Liver (tissue), 10 donors: ENCODE measurements at places on chromosomes 3 and 15.

DNA sequence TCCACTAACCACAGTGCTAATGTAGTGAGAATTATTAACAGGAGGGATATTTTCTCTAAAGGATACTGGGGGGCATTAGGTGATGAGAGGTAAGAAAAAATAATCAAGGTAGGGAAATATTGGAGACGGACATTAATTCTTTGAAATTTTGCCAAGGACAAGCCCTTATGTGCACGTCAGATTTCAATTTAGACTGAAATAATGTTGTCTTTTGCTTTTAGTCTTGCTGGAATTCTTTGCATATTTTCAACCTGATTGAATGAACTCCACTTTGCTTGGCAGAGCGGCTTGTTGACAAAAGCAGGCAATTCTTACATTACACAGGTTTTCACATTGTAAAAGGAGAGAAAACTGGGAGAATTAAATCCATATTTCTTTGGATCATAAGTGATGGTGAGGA is 25.0 kb upstream of the C3orf52 start:
- H3K36me3 ChIP-seq = no peaks in the 10 kb centered on the region
- H3K4me3 ChIP-seq = no peak overlapping the region
- no peak overlapping the region for H3K27ac ChIP-seq
- H3K4me1 ChIP-seq = no peaks in the 10 kb centered on the region
- DNase-seq = no peak

DNA sequence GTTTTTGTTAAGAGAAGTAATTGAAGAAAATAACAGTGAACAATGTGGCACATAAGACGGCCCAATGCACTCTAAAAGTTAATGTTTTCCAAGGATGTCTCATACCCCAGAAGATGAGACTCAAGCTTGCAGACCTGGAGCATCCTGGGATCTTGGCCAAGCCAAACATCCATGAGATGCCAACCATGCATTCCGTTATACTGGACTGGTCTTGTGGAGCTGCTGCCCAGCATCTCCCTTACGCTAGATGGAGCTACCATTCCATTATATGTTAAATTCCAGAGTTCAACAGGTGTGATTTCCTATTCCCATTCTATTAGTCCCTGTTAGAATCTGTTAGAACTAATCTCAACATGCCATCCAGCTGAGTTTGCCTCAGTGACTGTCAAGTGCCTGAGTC is 181.8 kb downstream of the PDCD6IP start:
- no peaks in the 10 kb centered on the region for H3K27me3 ChIP-seq
- H3K4me1 ChIP-seq = no peaks in the 10 kb centered on the region
- H3K27ac ChIP-seq = no peak overlapping the region
- H3K36me3 ChIP-seq = no peaks in the 10 kb centered on the region
- no peak for DNase-seq

GRCh38 chr3:173644086-173645082 is 246.8 kb downstream of the NLGN1 start:
- DNase-seq = no peak
- H3K27me3 ChIP-seq = no peaks in the 10 kb centered on the region
- no peaks in the 10 kb centered on the region for H3K36me3 ChIP-seq
- no peaks in the 10 kb centered on the region for H3K4me1 ChIP-seq

- H3K27ac ChIP-seq = no peak overlapping the region
- H3K4me1 ChIP-seq = peaks cover 10% of the 10 kb centered on the region
- no peak overlapping the region for H3K4me3 ChIP-seq
- DNase-seq = no peak
- H3K36me3 ChIP-seq = no peaks in the 10 kb centered on the region
- no peaks in the 10 kb centered on the region for H3K27me3 ChIP-seq
Observed at GRCh38 chr3:72436863-72437592, 411.2 kb downstream of the SHQ1 start.

- peaks cover 2% of the 10 kb centered on the region for H3K27me3 ChIP-seq
- H3K36me3 ChIP-seq = no peaks in the 10 kb centered on the region
- H3K27ac ChIP-seq = no peak overlapping the region
- H3K4me3 ChIP-seq = no peak overlapping the region
Observed at GRCh38 chr3:167882057-167882667, 146.6 kb downstream of the SERPINI1 start.

DNA sequence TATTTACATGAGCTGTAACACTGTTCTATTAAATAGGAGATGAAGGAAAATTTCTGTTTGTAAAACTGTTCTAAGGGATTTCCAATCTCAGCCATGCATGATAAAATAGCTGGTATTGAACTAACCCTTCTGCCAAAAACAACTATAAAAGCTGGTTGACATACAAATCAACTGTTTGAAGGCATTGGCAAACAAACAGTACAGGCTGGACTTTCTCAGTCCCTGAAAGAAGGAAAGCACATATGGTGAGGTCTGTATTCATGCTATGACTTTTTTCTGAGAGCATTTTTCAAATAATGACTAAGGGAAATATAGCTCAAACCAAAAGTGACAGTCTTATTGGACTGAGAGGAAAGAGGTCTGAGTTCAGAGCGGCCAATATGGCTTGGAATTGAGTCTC is 117.0 kb upstream of the CCDC54 start:
- peaks cover 3% of the 10 kb centered on the region for H3K27me3 ChIP-seq
- H3K4me3 ChIP-seq = no peak overlapping the region

DNA sequence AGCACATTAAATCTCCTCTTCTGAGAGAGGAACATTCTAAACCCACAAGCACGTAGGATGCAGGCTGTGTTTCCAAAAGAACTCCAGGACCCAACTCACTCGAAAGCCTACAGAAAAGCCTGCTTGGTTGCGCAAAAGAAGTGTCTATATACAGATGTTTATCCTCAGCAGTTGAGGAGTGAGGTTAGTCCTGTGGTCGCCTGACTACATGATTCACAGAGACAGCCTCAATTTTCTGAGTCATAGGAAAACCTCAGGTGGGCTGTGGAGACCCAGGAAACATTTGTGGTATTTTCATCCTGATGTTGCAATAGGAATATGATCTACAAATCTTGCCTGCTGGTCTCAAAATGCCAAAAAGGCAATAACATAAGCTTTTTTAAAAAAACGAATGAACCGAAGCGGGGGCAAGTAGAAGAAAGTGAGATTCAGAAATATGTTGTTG is 183.8 kb upstream of the THRB start:
- H3K36me3 ChIP-seq = no peaks in the 10 kb centered on the region
- H3K27me3 ChIP-seq = no peaks in the 10 kb centered on the region
- DNase-seq = no peak

GRCh38 chr3:44186111-44186672 is 55.5 kb upstream of the TOPAZ1 start:
- H3K36me3 ChIP-seq = no peaks in the 10 kb centered on the region
- H3K27me3 ChIP-seq = no peaks in the 10 kb centered on the region
- H3K4me1 ChIP-seq = no peaks in the 10 kb centered on the region
- DNase-seq = no peak

DNA sequence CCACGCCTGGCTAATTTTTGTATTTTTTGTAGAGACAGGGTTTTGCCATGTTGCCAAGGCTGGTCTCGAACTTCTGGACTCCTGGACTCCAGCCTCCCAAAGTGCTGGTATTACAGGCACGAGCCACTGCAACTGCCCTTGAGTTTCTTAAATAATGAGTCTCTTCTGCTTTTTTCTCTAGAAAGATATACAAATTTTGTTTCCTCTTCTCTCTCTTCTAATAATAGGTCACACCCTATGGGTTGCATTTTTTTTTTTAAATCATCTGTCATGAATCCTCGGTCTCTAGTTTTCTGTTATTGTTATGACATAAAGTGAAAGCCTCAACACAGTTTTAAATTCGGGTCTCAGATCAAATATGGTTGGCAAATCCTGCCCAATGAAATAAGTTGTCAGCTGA is 111.2 kb downstream of the IL12A start:
- H3K4me3 ChIP-seq = no peak overlapping the region
- no peaks in the 10 kb centered on the region for H3K4me1 ChIP-seq
- H3K27me3 ChIP-seq = no peaks in the 10 kb centered on the region
- DNase-seq = no peak
- no peaks in the 10 kb centered on the region for H3K36me3 ChIP-seq

GRCh38 chr3:110149763-110150162 is 812.4 kb upstream of the DPPA4 start:
- no peaks in the 10 kb centered on the region for H3K36me3 ChIP-seq
- H3K27me3 ChIP-seq = no peaks in the 10 kb centered on the region
- no peak for DNase-seq
- H3K4me3 ChIP-seq = no peak overlapping the region
- no peaks in the 10 kb centered on the region for H3K4me1 ChIP-seq
- no peak overlapping the region for H3K27ac ChIP-seq

GRCh38 chr3:146221276-146221675 is 29.6 kb downstream of the PLSCR4 start:
- H3K4me1 ChIP-seq = peaks cover 3% of the 10 kb centered on the region
- no peak overlapping the region for H3K4me3 ChIP-seq

- DNase-seq = no peak
- no peaks in the 10 kb centered on the region for H3K36me3 ChIP-seq
- H3K27ac ChIP-seq = no peak overlapping the region
- no peak overlapping the region for H3K4me3 ChIP-seq
- no peaks in the 10 kb centered on the region for H3K27me3 ChIP-seq
- H3K4me1 ChIP-seq = no peaks in the 10 kb centered on the region
Observed at GRCh38 chr3:158352551-158352950, 218.4 kb upstream of the MLF1 start.

DNA sequence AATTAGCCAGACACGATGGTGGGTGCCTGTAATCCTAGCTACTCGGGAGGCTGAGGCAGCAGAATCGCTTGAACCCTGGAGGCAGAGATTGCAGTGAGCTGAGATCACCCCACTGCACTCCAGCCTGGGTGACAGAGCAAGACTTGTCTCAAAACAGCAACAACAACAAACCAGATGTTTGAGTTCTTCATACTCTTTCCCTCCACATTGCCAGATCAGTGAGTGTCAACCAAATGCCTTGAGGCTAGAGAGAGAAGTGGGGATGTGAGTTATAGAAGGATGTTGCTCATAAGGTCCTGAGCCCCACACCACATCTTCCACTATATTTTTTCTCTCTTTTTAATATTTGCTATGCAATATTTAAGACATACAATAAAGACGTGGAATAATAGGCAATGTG is 19.8 kb downstream of the MAPKBP1 start:
- no peaks in the 10 kb centered on the region for H3K27me3 ChIP-seq
- peaks cover 11% of the 10 kb centered on the region for H3K4me1 ChIP-seq
- no peak overlapping the region for H3K27ac ChIP-seq

DNA sequence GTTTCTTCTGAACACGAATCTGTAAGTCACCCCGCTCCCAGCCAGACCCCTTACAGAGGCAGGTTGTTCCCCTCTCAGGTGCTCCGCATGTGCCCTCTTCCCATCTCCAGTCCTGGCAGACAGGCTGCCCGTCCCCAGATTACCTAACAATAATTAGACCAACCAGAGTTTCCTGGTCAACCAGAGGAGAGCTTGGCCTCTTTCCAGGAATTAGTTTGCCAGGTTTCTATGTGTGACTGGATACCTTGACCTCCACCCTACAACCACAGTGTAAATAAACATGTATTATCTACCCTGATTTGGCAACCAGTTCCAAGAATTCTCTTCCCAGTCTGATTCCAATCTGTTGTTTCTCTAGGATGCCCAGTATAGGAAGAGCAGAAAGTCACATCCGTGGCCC is 178.0 kb upstream of the UMPS start:
- no peaks in the 10 kb centered on the region for H3K27me3 ChIP-seq
- H3K36me3 ChIP-seq = no peaks in the 10 kb centered on the region
- H3K4me1 ChIP-seq = peaks cover 2% of the 10 kb centered on the region

- no peak overlapping the region for H3K27ac ChIP-seq
- no peak for DNase-seq
- H3K4me3 ChIP-seq = no peak overlapping the region
- H3K4me1 ChIP-seq = no peaks in the 10 kb centered on the region
- no peaks in the 10 kb centered on the region for H3K36me3 ChIP-seq
Observed at GRCh38 chr15:23646165-23647000, 1.3 kb downstream of the MAGEL2 start.

DNA sequence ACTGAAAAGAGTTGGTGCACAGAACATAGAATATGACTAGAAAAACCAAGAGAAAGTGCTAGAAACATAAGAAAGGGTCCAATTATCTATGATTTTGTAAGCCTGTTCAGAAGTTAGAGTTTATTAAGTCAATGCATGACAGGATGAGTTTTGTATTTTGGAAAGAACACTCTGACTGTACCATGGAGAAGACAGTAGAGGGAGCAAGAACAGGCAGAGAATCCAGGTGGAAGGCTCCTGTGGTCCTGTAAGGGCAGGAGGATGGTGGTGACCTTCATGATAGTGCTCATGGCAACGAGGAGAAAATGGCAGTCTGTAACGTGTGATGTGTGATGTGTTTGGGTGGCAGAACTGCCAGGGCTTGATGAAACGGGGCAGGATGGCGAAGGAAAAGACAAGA is 249.1 kb downstream of the CTNNB1 start:
- no peaks in the 10 kb centered on the region for H3K27me3 ChIP-seq
- H3K4me3 ChIP-seq = no peak overlapping the region
- DNase-seq = no peak
- H3K36me3 ChIP-seq = no peaks in the 10 kb centered on the region
- H3K4me1 ChIP-seq = no peaks in the 10 kb centered on the region

DNA sequence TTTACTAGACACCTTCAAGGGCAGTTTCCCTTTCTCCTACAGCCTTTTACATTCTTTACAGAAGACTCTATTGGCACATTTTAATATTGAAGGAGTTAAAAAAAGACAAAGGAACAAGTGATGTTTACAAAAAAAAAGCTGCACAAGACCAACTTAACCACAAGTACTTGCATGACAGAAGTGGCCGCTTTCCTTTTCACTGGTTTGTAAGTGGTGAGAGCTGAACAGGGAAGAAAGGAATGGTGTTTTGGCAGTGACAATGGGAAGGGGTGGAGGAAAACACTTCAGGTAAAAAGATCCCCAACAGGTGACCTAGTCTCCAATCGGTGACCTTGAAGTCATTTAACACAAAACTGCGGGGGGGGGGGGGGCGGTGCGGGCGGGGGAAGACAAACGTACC is 1.1 kb downstream of the WDR72 start:
- H3K27ac ChIP-seq = no peak overlapping the region
- no peak overlapping the region for H3K4me3 ChIP-seq
- DNase-seq = no peak
- no peaks in the 10 kb centered on the region for H3K27me3 ChIP-seq
